ENCODE measurements at places on chromosomes 1 and 21.

DNA sequence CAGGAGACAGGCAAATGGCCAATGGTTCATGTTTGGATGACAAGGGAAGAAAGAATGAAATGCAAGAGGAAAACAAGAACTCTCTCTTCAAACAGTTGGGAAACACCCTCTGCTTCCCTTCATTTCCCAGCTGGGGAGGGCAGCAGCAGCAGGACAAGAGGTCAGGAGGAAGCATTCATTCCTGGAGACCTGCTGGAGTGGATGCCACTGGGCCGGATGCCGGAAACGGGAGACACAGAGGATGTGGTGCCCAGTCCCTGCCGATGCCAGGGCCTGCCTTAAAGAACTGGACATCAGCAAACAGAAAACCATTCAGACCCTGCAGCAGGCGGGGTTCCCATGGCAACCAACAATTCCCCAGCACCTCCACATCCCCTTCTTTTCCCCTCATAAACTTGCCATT, 102.3 kb upstream of the ZNF648 start:
- DNase-seq, result no peak

DNA sequence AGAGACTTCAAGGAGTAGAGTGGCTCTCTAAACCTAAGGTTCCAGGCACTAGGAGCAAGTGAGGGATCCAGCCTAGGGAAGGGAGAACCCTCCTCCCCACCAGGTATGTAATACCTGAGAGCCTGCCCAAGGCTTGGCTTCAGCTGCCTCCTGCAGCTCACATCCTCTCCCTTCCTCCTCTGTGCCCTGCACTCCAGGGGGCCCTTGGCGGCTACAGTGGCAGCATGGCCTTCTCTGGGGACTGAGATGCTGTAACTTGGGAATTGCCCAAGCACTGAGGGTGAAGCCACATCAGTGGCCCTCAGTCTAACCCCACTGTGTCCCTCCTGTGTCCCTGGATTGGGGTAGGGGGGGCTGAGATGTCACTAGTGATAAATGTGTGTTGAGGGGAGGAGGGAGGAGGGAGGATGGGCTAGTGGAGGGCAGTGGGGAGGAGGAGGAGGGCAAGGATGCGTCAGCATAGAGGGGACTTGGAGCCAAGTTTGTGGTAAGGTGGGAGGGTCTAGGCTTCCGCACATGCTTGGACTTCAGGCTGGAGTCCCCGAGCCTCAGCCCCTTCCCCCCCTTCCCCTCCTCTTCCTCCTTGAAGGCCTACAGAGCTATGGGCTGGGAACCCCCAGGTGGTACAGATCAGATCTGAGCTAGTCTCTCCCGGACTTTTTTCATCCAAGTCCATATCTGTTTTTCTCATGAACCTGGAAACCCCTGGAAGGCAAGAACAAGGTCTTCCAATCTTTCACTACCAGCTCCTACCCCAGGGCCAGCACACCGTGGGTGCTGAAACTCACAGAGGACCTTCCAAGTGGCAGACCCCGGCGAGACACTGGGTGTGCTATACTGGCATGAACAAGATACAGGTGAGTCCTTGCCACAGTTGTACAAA, 17.5 kb downstream of the COL9A2 start:
- no peak for DNase-seq

- no peak for DNase-seq
Observed at GRCh38 chr1:68421350-68421749, 28.4 kb downstream of the RPE65 start.

GRCh38 chr1:99481391-99481996, 164.4 kb upstream of the PALMD start:
- peak; percentile 78 for DNase-seq

- no peak for DNase-seq
Observed at GRCh38 chr1:193539731-193540459, 353.5 kb upstream of the B3GALT2 start.

DNA sequence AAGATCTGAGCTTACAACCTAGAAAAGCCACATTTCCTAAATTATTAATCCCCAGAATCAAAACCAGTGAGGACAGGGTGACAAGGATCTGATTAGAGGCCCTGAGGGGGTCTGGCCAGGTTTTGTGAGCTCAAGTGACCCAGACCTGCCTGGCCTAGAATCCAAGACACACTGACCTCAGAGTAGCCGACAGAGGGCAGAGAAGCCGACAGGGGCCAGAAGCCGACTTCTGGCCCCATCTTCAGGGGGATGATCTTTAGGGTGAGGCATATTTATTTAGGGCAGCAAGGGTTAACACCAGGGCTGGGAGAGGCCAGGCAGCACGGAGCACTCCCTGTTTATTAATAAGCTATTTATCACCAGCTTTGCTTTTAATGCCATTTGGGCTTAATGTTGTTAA, 45.3 kb downstream of the CASZ1 start:
- DNase-seq, result no peak

GRCh38 chr1:84959294-84959693, 37.6 kb downstream of the MCOLN2 start:
- no peak for DNase-seq

DNA sequence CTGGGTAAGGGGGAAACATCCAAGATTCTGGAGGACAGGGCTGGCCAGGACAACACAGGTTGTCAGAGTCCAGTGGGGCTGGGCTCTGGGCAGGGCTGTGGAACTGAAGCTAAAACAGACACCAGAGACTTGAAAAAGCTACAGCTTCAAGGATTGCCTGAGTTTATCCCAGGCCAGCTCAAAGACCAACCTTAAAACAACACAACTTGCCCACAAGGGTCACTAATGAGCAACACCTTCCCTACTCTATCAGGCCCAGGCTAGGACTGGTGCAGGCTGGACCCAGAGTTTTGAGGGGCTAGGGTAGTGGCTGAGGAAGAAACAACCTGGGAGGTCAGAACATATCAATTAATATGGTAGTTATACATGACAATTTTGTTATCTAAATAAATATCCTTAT, 160.7 kb downstream of the SLC45A1 start:
- DNase-seq, result no peak

GRCh38 chr1:200670242-200671118, 773 bp upstream of the DDX59 start:
- peak; percentile 39 for DNase-seq

GRCh38 chr1:45848714-45849113, 45.3 kb downstream of the MAST2 start:
- no peak for DNase-seq

GRCh38 chr1:221162939-221163338, 283.7 kb downstream of the HLX start:
- no peak for DNase-seq

GRCh38 chr1:83698644-83699043, 300.3 kb downstream of the TTLL7 start:
- DNase-seq, result no peak

GRCh38 chr1:1345384-1345783, 3.8 kb downstream of the DVL1 start:
- DNase-seq, result no peak

- no peak for DNase-seq
Observed at GRCh38 chr1:82759035-82759434, 958.3 kb downstream of the ADGRL2 start.

DNA sequence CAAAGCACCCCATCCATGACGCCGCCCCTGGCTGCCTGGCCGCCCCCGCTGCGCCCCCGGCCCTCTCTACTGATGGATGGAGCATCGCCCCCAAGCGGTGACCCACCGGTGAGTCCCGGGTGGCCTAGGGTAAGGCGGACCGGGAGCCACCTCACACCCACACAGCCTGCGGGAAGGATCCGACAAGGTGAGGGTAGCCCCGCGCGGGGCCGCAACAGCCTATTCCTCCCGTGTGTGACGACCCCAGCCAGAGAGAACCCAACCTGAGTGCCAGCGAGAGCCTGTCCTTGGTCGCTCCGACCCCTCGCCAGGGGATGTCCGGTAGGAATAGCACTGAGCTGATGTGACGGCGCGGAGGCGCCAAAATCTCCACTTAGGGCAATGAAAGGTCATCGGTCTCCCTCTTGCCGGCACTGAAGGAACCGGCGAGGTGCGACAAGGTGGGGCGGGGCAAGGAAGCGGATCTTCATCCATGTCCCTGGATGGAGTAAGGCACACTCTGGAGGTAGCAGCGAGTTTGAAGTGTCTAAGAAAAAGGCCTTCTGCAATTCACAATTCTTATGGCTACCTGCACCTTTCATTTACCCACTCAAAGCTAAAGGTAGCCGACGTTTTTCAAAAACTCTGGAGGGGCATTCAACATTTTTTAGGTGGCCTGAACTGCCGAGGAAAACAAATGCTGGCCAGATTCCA, 19.7 kb upstream of the CHIA start:
- DNase-seq, result no peak

DNA sequence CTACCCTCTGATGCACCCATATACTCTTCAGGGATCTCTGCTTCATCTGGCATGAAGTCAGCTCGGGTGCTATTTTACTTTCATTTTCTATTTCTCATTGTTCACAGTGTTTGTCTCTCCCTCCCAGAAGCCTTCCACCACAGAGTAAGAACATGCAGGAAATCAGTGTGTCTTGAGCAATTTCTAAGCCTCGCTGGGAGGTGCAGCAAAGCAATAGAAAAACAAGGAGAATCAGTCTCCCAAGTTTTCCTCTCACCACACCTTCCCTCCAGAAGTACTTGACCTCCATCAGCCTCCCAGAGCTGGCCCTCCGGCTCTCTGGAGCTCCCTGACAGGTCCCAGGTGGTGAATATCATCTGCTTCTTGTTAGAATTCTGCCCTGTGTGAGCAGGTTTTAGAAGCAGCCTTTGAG, 594.7 kb upstream of the CAMK1G start:
- DNase-seq, result no peak

GRCh38 chr1:39393645-39394044, 97.8 kb upstream of the BMP8A start:
- DNase-seq, result no peak

GRCh38 chr1:61081686-61082310, 563 bp upstream of the NFIA start:
- peak; percentile 71 for DNase-seq

- DNase-seq, result no peak
Observed at GRCh38 chr1:112317140-112317539, 78.9 kb upstream of the CTTNBP2NL start.

DNA sequence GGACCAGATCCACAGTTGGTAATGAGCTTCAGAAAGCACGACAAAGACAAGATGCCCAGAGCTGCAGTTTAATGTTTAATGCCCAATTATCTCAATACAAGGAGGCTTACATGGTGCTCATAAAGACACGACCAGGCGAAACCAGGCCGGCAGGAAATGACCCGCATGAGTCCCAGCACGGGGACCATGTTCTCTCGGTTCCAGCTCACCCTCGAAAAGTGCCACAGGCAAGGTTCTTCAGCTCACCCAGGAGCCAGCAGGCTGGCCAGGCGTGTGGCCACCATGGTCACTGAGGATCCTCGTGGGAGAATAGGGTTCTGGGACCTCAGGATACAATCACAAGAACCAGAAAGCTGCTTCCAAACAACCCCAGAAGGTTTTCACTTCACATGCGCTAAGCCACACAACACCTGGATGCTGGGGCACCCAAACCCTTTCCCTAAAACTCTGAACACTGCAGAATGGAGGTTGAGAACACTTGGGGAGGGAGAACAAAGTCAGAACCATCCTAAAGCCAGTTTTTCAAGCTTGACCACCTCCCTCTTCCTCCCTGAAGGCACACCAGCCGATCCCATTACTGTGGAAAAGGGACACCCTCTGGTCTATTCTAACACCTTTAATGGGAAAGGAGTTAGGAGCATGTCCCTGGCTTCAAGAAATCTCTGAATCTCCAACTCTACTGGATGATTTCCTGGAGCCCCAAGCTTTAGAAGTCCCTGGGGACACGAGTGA, 22.6 kb upstream of the ASAP3 start:
- DNase-seq, result no peak

- no peak for DNase-seq
Observed at GRCh38 chr1:93716163-93716562, 34.5 kb upstream of the BCAR3 start.

DNA sequence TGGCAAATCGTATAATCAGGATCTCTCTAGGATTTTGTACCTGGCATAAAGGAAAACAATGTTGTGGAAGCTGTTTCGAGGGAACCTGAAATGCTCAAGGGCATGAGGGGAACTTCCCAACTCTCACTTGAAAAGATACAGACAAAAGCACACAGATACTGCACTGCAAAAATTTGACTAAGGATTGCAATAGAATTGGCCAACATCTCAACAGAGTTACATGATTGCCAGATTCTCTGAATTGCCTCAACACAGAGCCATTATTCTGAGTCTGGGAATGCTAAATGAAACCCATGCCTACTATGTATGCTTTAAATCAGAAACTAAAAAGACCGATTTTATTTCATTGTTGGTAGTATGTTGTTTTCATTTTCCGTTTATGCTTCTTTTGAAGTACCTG, 16.0 kb downstream of the KRTAP19-8 start:
- no peak for DNase-seq

DNA sequence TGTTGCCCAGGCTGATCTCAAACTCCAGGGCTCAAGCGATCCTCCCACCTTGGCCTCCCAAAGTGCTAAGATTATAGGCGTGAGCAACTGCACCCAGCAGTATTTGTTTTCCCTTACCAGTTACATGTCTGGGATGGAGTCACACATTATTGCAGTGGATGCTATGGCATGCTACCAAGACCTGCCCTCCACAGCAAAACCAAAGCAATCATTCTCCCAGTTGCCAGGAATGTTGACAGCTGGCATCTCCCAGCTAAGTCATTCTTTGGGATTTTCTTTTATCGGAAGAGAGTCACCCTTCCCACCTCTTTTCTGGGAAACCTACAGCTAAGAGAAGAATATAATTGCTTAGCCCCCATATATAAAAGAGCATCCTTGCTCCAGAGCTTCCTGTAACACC, 49.4 kb upstream of the RGS7 start:
- DNase-seq, result no peak

DNA sequence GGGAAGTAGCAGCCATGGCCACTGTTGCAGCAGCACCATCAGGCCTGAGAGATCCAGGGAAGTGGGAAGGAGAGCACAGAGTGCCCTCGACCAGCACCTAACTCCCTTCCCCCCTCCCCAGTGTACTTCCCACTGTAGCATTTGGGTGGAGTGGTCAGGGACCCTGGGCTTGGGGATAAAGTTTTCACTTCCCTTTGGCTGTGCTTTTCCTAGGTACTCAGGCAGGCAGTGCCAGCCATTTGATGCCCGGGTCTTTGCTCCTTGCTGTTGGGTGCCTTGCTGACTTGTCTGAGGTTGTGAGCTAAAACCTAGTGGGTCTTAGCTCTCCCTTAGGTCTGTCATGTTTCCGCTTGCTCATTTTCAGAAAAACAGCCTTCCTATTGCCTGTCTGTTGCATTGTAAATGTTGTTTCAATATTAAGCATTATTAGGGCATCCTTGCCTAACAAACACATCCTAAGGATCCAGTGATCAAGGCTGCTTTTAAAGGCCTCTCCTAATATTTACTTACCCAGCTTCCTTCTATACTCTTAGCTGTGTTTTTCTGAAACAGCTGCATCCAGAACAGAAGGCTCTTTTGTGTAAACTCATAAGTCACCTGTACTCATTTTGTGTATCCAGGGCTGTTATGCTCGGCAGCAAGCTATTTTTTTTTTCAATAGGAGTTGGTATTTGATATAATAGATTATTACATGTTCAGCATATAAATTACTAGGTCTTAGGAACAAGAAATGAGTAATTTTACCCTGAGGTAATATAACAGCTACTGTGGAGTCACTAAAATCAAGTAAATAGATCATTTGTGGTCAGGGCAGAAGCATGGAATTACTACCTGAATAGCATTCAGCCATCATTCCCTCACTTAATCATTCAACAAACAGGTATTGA, 418.6 kb upstream of the PROX1 start:
- DNase-seq, result no peak
